HCT116 (cell line): ENCODE measurements at places on chromosomes 1 and 21.

GRCh38 chr1:15797614-15798390, 9.6 kb downstream of the UQCRHL start:
- DNase-seq: no peak

GRCh38 chr21:42681296-42682206, 28.1 kb downstream of the PDE9A start:
- no peak for DNase-seq

DNA sequence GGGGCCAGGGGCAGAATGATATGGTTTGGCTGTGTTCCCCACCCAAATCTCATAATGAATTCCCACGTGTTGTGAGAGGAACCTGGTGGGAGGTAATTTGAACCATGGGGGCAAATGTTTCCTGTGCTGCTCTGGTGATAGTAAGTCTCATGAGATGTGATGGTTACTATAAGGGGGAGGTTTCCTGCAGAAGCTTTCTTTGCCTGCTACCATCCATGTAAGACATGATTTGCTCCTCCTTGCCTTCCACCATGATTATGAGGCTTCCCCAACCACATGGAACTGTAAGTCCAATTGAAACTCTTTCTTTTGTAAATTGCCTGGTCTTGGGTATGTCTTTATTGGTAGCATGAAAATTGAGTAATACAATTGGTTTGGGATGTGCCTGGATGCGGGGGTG, 33.7 kb upstream of the LIN9 start:
- DNase-seq: no peak

DNA sequence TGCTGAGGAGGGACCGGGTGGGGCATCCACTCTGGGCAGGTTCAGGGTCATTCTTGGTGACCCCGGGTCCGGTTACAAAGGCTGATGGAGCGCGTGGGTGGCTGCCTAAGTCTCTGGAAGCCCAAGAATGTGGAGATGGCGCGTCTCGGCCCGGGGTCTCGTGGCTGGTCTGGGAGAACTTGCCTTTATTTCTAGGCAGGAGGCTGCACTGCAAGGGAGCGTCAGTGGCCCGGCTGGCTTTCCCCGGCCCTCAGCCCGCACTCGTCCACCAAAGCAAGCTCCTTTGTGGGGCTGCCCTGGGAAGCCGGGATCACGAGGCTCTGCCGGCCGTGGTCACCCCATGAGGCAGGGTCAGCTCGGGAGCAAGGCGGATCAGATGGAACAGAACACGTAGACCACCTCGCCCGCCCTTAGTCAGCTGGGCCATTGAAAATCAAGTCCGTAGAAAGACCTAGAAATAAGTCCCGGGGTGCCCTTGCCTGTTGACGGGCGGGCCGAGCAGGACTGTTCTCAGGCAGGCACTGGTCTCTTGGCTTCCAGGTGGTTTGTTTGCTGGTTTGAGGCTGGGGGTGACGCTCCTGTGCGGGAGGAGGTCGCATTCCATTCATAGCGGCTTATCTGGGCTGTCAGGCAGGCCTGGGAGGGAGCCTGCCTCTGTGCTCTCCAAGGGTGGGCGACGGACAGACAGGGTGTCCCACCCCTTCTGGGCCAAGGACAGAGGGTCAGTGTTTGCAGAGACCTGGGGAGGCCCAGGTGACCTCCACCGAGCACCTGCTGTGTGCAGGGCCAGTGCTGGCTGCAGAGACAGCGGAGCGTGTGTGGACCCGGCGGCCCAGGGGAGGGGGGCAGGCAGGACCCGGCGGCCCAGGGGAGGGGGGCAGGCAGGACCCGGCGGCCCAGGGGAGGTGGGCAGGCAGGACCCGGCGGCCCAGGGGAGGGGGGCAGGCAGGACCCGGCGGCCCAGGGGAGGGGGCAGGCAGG, 25.8 kb downstream of the COL18A1 start:
- no peak for DNase-seq

DNA sequence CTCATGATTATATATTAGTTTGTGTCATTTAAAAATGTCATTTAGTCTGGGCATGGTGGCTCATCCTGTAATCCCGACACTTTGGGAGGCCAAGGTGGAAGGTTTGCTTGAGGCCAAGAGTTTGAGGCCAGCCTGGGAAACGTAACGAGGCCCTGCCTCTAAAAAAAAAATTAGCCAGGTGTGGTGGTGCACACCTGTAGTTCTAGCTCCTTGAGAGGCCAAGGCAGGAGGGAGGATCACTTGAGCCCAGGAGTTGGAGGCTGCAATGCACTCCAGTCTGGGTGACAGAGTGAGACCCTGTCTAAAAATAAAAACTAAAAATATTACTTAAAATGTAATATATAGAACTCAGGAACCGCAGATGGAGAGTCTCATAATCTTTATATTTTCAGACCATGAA, 34.6 kb downstream of the RUNX3 start:
- DNase-seq: no peak

- DNase-seq: no peak
Observed at GRCh38 chr1:11787251-11787803, 18.4 kb downstream of the MTHFR start.

GRCh38 chr1:163273766-163274441, 47.9 kb upstream of the NUF2 start:
- DNase-seq: no peak

- no peak for DNase-seq
Observed at GRCh38 chr1:243851765-243852164, 1.7 kb upstream of the AKT3 start.

GRCh38 chr21:33825915-33826314, 89.7 kb downstream of the ATP5PO start:
- no peak for DNase-seq

DNA sequence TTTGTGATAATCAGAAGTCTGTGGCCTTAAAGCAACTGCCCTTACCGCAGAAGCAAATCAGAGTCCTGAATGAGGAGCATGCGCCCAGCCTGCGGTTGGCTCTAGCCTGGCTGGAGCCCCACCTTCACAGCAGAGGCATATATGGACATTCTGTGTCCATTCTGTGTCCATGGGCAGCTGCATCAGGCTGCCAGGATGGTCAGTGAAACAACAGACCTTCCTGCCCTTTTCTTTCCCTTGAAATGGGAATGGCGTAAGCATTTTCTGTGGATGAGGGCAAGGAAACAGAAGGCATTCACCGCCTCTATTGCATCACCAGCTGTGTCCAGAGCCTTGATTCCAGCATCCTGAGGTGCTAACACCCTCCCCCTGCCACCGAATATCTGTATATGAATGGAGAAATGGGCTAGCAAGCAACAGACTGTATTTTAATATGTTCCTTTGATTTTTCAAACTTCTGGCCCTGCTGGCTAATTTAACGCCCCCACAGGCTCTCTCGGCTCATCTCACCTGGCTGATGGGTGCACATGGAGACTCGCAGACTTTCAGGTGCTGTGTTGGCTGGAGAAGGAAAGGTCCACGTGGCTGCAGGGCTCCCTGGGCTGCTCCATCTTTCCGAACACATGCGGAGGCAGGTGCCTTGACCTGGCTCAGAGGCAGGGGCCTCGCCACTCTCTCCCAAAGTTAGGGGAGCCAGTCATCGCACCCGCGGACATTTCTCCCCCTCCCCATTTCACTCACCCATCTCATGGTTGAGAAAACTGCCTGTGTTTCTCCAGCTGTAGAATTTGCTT, 159.2 kb downstream of the GALNT2 start:
- DNase-seq: no peak

- DNase-seq: no peak
Observed at GRCh38 chr1:183730886-183731573, 73.9 kb upstream of the RGL1 start.

DNA sequence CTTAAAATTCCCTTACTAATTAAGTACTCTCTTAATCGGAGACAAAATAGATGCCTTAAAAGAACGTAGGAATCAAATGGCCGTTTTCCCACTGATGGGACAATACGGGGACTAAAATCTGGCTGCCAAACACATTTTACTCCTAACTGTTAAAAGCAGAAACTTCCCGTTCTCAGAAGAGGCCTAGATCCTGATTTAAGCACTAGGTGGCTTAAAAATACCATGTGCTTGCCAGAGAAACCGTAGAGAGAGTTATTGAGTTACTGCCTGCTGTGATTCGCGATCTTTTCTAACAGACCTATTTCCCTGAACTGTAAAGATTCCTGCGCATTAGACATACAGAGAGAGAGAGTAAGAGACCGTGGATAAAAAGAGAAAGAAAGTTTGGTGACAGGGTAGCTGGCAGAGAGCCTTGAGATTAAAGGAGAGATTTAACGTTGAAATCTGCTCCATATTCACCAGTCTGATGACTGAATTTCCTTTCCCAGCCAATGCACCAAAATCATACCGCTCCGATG, 54.4 kb upstream of the STUM start:
- DNase-seq: no peak

GRCh38 chr1:9242338-9242969, 7.9 kb downstream of the H6PD start:
- DNase-seq: no peak

DNA sequence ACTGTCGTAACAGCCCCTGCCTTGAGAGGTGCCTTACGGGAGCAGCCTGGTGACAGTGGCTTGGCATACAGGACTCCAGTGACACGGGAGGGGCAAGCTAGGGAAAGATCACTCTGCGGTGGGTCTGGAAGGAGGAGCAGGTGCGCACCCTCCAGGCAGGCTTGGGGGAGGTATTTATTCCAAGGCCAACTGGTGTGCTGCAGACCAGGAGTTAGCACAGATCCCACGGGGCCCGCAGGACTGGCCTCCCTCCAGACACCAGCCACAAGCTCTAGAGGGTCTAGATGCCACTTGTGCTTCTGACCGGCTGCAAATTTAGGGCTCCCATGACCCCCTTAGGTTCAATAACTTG, 22.1 kb downstream of the PSEN2 start:
- DNase-seq: no peak

DNA sequence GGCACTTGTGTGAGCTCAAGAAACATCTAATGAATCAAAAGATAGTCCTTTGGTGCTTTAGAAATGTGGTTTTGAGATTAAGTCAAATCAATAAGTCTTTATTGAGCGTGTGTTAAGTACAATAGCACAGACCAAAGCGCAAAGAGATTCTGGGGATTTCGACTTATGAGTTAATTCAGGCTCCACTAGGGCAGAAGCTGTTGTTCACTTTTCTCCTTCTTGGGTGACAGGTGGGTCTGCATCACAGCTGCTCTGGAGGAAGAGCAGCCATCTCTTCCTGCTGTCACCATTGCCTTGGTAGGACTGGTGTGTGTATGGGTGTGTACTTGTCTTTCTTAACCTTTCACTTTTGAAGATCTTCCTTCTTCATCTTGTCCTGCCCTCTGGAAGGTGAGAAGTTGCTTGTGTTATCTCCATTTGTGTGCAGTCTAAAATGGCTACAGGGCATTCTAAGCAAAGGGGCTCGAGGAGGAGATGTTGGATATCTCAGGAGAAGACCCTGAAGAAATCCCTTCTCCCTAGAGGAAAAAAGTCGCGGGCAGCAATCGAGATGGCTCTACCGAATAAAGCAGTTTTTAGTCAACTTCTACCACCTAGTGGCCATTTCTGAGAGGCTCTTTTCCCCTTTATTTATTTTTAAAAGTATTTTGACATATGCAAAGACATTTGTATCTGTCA, 22.9 kb upstream of the DISC1 start:
- peak; percentile 51 for DNase-seq

- no peak for DNase-seq
Observed at GRCh38 chr1:57192222-57192621, 226.4 kb upstream of the C8B start.

GRCh38 chr1:184588701-184589100, 166.0 kb downstream of the EDEM3 start:
- DNase-seq: no peak

- DNase-seq: no peak
Observed at GRCh38 chr1:116847688-116848531, 61.8 kb upstream of the PTGFRN start.

DNA sequence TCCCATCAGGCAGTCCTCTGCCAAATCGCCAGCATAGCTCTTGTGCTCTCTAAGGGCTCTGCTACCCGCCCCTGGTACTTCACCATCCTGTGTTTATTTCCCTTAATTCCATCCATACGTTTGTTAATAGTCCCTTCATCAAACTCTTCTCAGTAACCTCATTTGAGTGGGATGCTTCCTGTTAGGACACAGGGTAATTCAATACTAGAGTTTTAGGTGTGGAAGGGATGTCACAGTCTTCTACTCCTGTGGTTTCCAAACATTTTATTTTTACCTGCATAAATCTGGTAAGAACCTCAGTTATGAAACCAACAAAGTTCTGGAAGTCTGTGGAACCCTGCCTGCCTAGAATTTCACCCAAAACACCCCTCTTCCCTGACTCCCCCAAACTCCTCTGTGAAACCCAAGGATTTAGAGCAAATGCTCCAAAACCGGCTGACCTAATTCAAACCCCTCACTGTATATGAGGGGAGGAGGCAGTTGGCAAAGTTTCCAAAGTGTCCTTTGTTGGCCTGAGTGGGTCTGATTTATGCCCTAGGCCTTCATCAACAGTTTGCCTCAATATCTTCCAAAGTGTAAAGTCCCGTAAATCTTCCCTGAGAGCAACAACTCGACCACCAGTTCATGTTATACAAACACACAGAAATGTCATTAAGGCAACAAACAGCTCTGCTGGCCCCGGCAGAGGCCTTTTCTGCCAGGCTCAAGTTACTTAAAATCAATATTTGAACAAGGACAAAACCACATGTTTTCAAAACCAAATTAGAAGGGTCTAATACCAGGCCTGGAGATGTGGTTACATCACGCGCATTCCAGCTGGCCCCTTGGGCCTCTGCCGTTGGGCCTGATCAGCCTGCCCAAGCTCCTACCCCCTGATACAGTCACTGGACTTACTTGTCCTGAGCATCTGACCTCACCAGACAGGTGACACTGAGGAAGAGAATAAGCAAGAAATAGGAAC, 82.4 kb upstream of the FGGY start:
- no peak for DNase-seq

GRCh38 chr1:234355782-234356510, 17.3 kb upstream of the COA6 start:
- no peak for DNase-seq

- no peak for DNase-seq
Observed at GRCh38 chr21:20404915-20405314, 593.3 kb upstream of the NCAM2 start.

DNA sequence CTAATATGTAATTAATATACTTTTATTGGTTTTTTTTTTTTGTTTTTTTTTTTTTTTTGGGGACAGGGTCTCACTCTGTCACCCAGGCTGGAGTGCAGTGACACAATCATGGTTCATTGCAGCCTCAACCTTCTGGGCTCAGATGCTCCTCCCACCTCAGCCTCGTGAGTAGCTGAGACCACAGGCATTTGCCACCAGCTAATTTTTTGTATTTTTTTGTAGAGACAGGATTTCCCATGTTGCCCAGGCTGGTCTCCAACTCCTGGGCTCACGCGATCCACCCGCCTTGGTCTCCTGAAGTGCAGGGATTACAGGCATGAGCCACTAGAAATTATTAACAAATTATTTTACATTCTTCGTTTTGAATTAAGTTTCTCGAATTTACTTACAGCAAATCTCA, 16.8 kb upstream of the POGZ start:
- no peak for DNase-seq

GRCh38 chr1:20551945-20552727, at the start of gene FAM43B:
Gene FAM43B, plus strand, starts transcription at chr1:20552573. Its CDS starts 401 bp downstream, at chr1:20552974.
- no peak for DNase-seq
